ENCODE measurements at places on chromosomes 12 and 14.

GRCh38 chr14:96953087-96953874, 156.1 kb downstream of the VRK1 start:
- DNase-seq = no peak

DNA sequence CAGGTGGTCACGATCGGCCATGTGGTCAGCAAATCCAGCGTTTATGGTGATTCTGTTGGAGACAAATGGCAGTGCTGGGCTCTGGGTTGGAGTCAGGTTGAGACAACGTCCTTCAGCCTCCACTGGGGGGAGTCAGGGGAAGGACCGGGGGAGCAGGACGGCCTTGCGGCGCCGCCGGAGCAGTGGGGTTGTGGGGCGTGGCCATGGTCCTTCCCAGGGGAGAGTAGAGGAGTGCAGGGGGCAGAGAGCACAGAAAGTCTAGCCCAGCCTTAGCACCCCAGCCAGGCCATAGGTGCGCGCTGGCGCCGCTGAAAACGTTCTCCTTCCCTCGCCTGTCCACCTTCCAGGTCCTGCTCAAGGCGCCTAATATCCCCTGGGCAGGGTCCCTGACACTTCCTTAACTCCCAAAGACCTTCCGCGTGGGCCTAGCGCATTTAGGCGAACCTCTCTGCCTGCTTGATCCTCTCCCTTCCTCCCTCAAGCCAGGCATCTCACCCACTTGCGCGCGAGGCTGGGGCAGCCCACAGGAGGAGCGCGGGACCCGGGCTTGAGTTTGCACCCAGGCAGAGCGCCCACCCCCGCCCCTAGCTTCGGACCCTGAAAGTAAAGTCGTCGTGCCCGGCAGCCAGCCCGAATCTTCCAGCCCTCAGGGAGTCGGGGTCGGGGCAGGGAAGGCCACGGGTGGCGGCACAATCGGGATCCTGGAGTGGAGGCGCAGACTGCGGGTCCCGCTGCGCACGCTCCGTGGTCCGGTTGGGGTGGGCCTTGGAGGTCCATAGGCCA, 3.1 kb upstream of the KIF26A start:
- peak; percentile 59 for DNase-seq

DNA sequence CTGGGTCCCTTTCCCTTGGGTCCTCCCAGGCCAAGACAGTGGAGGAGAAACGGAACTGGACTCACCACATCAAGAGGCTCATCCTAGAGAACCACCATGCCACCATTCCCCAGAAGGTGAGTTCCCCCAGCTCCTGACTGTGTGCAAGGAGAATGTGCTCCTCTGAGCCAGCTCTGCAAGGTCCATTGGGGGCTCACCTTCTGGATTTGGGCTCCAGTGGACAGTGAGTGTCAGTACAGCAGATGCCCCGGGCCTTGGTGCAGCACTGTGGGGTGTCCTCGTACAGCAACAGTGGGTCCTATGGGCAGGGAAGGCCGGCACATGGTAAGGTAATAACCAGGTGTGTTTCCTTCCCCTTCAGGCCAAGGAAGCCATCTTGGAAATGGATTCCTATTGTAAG, 27.8 kb downstream of the PLEKHG3 start:
- DNase-seq = no peak

DNA sequence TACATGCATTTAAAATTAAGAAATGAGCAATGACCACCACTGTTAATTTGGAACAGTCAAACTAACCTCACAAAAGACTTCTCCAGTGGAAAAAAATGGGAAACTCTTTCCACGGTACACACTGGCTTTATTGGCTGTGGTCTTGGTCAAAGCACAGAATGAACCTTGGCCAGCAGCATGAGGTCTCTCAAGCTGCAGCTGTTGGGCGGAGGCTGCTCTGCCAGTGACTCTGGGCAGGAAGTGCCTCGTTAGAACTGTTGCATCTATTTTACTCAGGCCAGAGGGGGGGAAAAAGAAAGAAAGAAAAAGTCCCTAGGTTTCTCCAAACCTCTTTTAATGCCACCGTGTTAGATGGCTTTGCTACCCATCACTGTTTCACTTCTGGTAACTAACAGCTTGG, 279.8 kb upstream of the DIO2 start:
- DNase-seq = no peak

DNA sequence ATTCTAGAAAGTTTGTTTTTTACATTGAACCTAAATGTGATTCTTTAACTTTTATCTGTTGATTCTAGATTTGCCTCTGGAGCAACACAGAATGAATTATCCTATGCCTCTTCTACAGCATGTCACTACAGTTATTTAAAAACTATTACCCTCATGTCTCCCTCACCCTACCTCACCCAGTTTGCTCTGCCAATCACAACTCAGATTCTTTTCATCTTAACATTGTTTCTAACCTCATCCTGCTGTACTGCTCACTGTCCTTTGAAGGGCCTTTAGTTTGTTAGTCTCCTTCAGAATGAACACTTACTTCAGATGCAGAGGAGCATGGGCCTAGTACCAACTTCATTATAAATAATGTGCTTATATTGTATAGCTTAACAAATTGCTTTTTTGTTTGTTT, 21.5 kb downstream of the YLPM1 start:
- DNase-seq = no peak

- no peak for DNase-seq
Observed at GRCh38 chr14:43692706-43693105, 814.4 kb downstream of the FSCB start.

DNA sequence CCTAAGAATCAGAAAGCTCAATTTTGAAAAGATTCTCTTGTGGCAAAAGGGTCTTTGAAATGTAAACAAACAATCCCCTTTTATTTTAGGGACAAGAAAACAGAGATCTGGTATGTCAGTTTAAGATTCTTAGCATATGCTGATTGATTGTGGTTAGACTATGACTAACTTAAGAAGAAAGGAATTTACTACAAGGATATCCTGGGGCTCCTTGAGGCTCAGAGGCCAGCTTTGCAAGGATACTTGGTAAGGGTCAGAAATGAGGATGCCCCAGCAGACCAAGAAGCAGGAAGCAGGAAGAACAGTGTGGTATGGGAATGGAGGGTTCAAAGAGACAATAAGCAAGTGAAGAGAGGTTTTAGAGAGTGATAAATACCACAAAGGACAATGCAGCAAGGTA, 474.6 kb downstream of the ETNK1 start:
- no peak for DNase-seq

GRCh38 chr12:69240631-69240995, 1.2 kb downstream of the CPSF6 start:
- DNase-seq = no peak

- DNase-seq = no peak
Observed at GRCh38 chr14:21923820-21924219, 250.2 kb upstream of the OR4E1 start.

- no peak for DNase-seq
Observed at GRCh38 chr12:116677202-116677661, 60.6 kb downstream of the SPRING1 start.

DNA sequence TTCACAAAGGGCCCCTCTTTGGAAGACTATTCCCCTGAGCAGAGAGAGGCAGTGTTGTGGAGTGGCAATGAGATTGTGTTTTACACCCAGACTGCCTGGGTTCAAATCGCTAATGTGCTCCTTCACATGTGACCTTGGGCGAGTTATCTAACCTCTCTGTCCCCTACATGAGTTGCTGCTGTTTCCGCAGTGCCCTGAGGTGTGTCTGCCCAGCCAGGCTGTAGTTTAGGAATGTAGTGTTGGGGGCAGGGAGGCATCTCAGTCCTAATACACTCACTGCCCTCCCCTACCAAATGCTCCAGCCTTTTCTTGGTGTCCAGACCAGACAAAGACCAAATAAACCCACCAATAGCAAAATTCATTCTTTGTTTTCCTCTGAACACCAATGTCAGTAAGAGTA, 78.6 kb downstream of the SLC24A4 start:
- no peak for DNase-seq

DNA sequence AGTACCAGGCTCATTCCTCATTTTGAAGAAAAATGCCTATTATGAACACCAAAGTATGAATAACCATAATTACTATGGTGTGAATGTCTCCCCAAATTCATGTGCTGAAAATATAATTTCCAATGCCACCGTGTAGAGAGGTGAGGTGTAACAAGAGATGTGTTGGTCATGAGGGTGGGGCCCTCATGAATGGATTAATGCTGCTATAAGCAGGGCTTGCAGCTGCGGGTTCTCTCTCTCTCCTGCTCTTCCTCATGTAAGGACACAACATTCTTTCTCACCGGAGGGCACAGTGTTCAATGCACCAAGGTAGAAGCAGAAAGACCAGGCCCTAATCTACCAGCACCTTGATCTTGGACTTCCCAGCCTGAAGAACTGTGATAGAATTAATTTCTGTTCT, 70.0 kb downstream of the TMTC1 start:
- DNase-seq = no peak

- peak; percentile 87 for DNase-seq
Observed at GRCh38 chr12:48350249-48351021, at the start of gene ZNF641. Gene ZNF641 (minus strand): TSS chr12:48350919. CDS start chr12:48348090, 2,829 bp downstream.

DNA sequence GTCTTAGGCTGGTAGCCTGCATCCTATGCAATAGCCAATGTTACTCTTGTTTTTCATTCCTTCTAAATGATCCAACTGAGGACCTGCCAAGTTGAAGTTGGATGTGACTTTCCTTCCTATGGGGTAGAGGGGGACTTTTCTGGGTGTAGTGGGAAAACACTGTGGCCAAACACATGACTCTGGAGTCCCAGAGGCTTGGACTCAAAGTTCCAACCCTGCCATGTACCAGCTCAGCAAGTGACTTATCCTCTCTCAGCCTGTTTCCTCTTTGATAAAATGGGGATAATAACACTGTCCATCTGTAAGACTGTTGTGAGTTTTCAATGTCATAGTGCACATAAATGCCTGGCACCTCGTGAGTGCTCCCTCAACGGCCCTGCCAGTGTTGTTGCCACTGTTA, 97.0 kb downstream of the ZFP36L1 start:
- DNase-seq = peak; percentile 28

- no peak for DNase-seq
Observed at GRCh38 chr12:132365226-132365625, 35.8 kb upstream of the GALNT9 start.

DNA sequence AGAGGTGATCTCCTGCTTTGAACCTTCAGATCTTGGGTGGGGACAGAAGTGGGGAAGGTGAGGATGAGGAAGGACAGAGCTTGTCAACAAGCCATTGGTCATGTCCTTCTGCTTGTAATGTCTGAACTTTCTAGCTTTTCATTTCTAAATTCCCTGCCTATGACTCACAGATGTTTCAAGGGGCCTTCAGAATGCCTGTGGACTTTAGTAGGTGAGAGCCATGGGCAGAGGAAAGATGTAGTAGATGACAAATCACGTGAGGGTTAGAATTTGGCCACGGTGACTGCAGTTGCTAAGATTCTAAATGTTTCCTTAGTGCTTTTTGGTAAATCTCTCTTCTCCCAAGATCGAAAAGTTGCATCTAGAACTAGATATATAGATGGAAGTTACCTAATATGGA, 18.7 kb upstream of the CREBL2 start:
- DNase-seq = no peak

- no peak for DNase-seq
Observed at GRCh38 chr12:14554281-14555007, 13.2 kb downstream of the PLBD1 start.

- no peak for DNase-seq
Observed at GRCh38 chr12:96402061-96402460, 1.8 kb upstream of the CDK17 start.

DNA sequence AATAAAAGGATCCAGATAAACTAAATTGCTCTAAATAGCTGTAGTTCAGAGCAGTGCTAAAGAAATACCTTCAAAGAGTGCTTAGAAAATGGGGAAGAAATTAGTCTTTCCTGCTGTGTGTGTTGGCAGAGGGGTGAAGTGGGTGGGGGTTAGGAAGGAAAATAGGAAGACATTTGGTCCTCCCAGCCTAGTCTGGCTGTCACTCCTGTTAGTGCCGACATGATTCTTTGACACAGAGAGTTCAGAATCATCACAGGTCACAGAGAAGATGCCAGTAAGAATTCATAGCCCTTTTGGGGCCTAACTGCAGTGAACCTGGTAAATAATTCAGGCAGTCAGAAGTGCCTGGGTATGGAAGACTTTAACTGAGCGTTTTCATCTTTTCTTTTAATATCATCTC, 74.8 kb downstream of the FLRT2 start:
- no peak for DNase-seq

DNA sequence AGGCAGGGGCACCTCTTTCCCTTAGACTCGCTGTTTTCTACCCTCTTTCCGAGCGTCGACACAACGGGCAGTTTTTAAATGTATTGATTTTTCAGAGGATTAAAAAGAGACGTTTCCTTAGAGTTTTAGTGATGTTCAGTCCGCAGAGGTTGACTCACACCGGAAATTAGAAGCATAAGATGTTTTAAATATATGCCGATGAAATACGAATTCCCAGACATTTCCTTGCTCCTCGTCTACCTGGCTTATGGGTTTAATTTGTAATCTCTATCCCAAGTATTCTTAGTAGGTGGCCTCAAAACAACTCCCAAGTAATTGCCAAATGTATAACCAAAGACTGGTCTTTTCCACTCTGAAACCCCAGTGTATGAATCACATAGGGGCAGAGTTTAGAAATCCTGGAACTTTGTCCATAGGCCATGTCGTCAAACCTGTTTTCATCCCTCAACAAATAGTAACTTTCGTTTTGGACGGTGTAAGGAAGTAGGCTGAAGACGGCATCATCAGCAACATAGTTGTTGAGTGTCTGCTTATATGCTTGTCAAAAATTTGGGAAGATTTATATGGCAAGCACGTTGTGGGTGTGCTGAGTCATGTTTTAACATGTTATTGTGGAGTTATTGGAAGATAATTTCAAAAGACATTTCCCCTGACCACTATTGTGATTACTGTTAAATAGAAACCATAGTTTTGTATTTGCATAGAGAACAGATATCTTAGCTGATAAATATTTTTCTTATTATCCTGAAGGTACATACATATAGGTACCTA, 824 bp downstream of the TBK1 start:
- DNase-seq = no peak

- no peak for DNase-seq
Observed at GRCh38 chr12:117192057-117192456, 1.8 kb upstream of the FBXO21 start.

GRCh38 chr12:122018457-122018856, 3.2 kb upstream of the BCL7A start:
- no peak for DNase-seq

- no peak for DNase-seq
Observed at GRCh38 chr14:60482743-60483142, 3.1 kb downstream of the C14orf39 start.

DNA sequence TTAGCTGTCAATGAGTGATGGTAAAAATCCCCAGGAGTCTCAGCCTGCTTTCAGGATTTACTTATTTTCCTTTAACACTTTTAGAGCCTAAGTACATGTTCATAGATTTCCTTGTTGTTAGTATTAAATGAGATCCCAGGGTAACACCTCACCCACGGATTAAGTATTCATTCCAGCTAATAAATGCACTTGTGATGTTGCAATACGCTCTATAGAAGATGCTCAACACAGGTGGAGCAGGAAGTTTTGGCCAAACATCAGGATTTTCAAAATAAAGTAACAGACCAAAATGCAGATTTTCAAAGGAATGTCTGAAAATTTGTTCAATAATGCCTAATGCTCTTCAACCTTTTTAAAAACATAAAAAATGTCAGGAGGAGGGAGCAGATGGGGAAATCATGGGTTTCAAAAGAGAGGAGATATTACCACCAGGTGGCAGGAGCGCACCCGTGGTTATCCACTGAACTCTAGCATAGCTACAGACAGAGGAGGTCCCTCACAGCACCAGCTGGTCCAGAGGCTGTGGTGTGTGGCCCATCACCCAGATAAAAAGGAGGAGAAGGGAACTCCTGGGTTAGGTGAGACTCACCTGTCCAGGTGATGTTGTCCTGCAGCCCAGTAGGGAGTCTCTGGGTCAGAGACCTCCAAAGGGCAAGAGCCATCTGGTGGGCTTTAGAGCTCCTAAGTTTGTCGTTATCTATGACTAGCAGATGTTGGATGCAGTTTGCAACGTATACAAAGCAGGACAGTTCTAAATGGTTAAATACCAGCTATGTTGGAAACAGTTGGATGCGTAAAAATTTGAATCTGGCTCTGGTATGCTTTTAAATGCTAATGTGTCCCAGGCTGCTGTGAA, 1158.4 kb upstream of the TMEM132C start:
- DNase-seq = no peak
